ENCODE measurements at places on chromosomes 12 and 14.

GRCh38 chr14:105173901-105174894, 5.6 kb upstream of the JAG2 start:
- DNase-seq = no peak

GRCh38 chr12:59386236-59386635, 209.6 kb upstream of the SLC16A7 start:
- DNase-seq = no peak

- no peak for DNase-seq
These were observed 54.2 kb upstream of the GPATCH2L start for GRCh38 chr14:76097547-76097946.

DNA sequence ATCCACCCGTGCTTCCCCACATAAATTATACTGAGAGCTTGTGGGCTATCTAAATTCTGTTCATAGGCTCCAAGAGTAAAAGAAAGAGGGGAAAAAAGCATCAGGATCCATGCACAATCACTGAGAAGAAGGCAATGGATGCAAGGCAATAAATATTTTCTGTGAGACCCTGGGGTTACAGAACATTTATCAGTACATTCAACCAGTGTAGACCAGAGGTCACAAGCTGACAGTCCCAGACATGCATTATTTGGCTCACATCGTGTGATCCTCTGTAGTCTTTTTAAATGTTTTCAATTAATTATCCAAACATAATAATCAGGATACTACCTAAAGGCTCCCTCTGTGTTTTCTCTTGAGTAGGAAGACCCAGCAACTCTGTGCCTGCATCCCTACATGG, 267.9 kb upstream of the CAND1 start:
- DNase-seq = no peak

DNA sequence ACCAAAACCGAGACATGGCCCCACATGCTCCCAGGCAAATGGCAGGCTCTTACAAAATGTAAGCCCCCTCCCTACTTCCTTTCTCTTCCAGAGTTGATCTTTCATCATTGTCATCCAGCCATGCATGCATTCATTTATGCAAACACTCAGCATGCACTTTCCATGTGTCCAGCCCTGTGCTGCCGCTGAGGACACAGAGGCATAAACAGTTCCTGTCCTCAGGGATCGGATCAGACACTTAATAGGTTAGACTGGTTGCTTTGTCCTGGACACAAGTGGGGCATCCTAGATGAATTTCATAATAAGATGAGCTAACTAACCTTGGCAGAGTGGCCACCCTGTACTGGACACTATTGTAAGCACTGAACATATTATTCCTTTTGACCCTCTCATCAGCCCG, 23.1 kb downstream of the PRIMA1 start:
- no peak for DNase-seq

GRCh38 chr12:31989571-31990362, 30.6 kb downstream of the RESF1 start:
- no peak for DNase-seq

DNA sequence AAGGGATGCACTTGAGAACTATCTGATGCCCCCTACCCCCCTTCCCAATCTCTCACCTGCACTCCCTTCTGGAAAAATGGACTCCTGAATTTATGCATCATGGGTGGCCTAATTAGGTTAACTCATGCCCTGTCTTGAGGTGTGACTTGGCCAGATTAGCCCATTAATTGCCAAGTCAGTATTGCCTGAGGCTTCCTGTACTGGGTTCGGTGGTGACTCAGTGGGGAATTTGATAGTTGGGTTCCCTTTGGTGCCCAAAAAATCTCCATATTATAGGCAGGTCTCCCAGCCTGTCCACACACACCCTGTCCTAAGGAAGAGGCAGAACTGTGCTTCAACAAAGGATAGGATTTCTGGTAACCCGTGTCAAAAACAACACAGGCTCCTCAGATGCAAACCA, 146.1 kb downstream of the CHST11 start:
- DNase-seq = no peak

DNA sequence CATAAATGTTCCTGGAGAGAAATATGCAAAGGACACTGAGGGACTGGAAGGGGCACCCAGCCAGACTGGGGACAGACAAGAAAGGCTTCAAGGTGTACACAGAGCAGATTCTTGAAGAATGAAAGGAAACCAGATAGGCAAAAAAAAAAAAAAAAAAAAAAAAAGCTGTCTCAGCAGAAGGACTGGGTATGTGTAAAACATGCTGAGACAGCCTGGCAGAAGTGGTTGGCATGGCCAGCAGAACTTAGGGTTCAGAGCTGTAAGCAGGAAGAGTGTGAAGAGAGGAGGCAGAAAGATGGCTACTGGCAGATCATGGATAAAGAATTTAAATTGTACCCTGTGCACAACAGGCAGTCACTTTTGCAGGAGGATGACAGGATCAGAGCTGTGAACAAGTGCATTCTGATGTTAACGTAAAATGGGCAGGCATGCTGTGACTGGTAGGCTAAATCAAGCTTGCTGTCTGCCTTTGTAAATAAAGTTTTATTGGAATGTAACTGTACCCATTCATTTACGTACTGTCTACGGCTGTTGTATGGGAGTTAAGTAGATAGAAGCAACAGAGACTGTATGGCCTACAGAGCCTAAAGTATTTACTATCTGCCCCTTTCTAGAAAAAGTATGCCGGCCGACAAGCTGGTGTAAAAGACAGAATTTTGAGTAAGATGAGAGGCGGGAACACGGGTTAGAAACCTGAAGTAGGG, 42.2 kb downstream of the UBR7 start:
- DNase-seq = no peak

Data from hepatic stellate cell (primary cell).